GM12891 (cell line): ENCODE measurements at places on chromosomes 1 and 21.

GRCh38 chr1:184300446-184300845 is 86.4 kb upstream of the C1orf21 start:
- no peak for DNase-seq

GRCh38 chr1:26336477-26337205 is 17.3 kb downstream of the CRYBG2 start:
- DNase-seq: peak; percentile 88

DNA sequence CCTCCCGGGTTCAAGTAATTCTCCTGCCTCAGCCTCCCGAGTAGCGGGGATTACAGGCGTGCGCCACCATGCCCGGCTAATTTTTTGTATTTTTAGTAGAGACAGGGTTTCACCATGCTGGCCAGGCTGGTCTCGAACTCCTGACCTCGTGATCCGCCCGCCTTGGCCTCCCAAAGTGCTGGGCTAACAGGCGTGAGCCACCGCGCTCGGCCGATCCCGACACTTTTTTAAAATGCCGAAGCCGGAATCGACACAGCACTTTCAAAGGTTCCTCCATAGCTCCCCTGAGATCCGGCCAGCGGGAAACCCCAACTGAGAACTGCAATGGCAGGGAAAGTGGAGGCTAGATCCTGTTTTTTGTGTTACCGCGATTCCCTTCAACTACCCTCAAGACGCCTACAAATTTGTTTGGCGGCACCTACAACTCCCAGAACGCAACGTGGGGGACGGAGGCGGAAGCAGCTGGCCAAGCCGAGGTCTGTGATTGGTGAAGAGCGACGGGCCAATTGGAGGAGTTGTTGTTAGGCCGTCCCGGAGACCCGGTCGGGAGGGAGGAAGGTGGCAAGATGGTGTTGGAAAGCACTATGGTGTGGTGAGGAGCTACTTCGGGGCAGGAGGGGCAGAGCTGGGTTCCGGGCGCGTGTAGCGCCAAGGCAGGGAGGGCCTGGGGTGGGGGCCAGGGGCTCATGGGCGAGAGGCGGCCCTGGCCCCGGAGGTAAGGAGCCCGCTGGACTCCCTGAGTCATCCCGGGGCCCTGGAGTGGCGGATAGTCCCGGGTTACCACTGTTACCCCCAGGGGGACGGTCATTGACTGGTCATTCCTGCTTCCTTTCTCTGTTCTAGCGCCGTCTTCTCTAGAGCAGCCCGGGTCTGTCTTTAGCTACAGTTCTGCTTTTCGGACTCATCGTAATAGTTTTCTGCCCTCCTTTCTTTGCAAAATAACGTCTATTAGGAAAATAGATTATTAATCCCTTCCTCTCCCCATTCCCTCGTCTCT is at the start of gene PSMD4:
Gene PSMD4 (plus strand): TSS at position 518 of the 997 bp plus-strand sequence. CDS start 49 bp downstream, at position 567.
- DNase-seq: peak; percentile 97

- DNase-seq: no peak
Observed at GRCh38 chr1:22814176-22815042, 103.8 kb downstream of the EPHB2 start.

DNA sequence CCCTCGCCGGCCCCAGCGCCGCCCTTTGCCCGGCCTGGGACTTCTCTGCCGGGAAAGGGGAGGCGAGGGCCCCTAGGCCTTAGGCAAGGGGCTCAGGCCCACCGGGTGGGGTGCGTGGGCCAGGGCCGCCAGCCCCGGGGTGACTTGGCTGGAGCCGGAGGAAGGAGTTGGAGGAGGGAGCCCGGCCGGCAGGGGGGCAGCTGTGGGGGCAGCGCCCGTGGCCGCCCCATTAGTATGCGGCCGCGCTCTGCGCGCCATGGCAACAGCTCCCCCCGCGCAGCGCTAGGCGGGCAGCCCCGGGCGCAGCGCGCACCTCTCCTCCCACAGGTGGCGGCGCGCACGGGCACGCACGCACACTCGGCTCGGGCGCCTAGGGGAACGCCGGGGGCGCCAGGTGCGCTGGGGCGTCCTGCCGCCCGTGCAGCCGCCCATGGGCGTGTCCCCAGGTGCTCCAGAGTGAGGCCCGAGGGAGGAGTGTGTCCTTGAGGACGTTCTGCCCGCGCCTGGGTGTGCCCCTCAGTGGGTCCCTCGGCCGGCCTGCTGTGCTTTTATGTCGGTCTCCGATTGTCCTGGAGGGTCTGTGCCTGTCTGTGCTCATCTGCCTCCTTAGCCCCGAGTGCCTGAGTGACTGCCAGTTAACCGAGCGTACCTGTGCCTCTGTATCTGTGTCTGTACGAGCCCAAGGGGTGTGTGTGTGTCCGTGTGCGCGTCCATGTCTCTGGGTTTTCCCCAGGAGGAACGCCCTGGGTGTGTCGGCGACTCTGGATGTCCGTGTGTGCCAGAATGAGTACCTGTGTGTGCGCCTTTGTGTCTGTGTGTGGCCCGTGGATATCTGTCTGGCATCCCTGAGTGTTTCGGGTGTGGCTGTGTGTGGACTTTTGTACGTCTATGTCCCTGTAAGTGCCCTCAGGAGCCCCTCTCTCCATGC is 38.2 kb upstream of the WASF2 start:
- peak; percentile 72 for DNase-seq

- no peak for DNase-seq
Observed at GRCh38 chr21:24945910-24946309, 661.4 kb downstream of the MRPL39 start.

GRCh38 chr1:77039739-77040138 is 172.5 kb downstream of the ST6GALNAC5 start:
- DNase-seq: no peak

- no peak for DNase-seq
Observed at GRCh38 chr1:230291731-230292620, 134.2 kb downstream of the PGBD5 start.

GRCh38 chr1:155082301-155083051 is 3.8 kb downstream of the EFNA3 start:
- DNase-seq: no peak

- DNase-seq: no peak
Observed at GRCh38 chr21:45611939-45612664, 31.4 kb upstream of the PCBP3 start.
